Posterior vena cava (tissue), 2 donors: ENCODE measurements at places on chromosomes 5 and 9. TPM values are rescaled to one million over a fixed set of nuclear protein-coding genes. Genes with fewer than 3 reads are reported as not detected.

- DNase-seq: no peak
These were observed 31.3 kb downstream of the CDH9 start for GRCh38 chr5:27007121-27007520.

Gene PIK3R1
- total RNA-seq: 172 TPM

DNA sequence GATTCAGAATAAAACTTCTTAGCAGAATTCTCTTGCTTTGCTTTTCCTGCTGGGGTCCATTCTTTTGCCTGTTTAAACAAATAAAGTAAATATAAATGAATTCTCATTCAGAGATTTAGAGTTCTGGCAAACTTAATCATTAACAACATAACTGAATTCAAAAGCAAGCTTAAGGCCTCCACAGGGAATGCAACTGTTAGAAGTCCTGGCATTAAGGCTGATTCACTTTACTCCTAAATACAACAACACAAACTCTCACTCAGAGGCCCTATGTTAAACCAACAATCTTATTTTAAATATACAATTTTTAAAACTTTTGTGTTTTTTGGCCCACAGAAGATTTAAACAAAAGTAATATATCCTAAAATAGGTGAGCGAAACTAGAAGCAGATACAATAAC, 178.3 kb downstream of the AP3B1 start:
- DNase-seq: no peak

Gene ZNF300
- 4.8 TPM for total RNA-seq

Gene PCDHGB5
- 9.5 TPM for total RNA-seq

Gene PIP5K1B
- total RNA-seq: 2.6 TPM

Gene MVB12B
- 13.6 TPM for total RNA-seq

Gene PPP2R2B
- 53.1 TPM for total RNA-seq

Gene EIF4E1B
- not detected for total RNA-seq

GRCh38 chr9:125513668-125514413, 193.2 kb downstream of the MAPKAP1 start:
- no peak for DNase-seq

GRCh38 chr5:68304421-68305052, 89.0 kb downstream of the PIK3R1 start:
- no peak for DNase-seq

Gene CAVIN4
- 0.51 TPM for total RNA-seq

- DNase-seq: no peak
These were observed 141.9 kb downstream of the SLC12A2 start for GRCh38 chr5:128225245-128226030.

Gene ARHGEF37
- total RNA-seq: 10.7 TPM

- DNase-seq: no peak
These were observed 79.5 kb downstream of the COL15A1 start for GRCh38 chr9:99023231-99023630.

Gene AQP3
- 8.4 TPM for total RNA-seq

GRCh38 chr5:135329066-135329912, 69.7 kb downstream of the MACROH2A1 start:
- no peak for DNase-seq

GRCh38 chr9:124006448-124007361, 4.9 kb upstream of the LHX2 start:
- DNase-seq: peak; percentile 20

GRCh38 chr5:51983161-51983560, 599.9 kb downstream of the ISL1 start:
- no peak for DNase-seq

GRCh38 chr5:103298117-103298516, 39.6 kb downstream of the MACIR start:
- no peak for DNase-seq

DNA sequence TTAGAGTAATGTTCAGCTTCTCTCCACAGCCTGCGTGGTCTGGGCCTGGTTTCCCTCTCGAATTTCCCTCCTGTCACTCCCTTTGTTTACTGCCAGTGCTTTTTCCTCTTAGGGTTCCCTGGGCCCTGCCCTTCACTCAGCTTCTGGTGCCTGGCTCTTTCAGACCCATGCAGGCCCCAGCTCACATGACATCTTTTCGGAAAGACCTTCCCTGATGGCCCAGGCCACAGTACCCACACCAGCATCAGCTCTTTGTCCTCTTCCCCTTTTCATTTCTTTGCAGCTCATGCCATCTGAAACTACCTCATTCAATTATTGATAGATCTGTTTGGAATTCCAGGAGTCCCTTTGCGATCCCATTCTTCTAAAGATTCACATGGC, 68.1 kb upstream of the ABL1 start:
- DNase-seq: no peak

GRCh38 chr5:7930011-7930410, 61.1 kb downstream of the MTRR start:
- DNase-seq: no peak

Gene FAT2
- total RNA-seq: not detected

Gene FLT4
- total RNA-seq: 29.6 TPM

Gene ASPN
- 22.5 TPM for total RNA-seq
